Omental fat pad (tissue), 4 donors: ENCODE measurements at places on chromosomes 6 and 20.

DNA sequence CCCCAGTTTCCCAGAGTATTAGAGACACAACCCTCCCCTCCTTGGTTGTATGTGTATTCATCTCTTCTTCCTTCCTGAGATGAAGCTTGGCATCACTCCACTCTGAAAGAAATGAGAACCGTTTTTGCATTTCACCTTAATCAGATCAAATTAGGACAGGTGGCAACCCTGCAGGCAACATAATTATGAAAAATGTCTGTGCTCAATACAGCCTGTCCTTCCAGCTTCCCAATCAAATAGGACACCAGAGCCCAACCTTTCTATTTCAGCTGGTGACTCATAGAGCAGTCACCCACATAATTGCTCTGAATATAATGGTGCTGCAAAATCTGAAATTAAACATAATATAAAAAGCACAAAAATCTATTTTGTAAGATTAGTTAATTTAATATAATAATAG is 310.2 kb upstream of the AGPAT4 start:
- DNase-seq, result no peak

- DNase-seq, result peak; percentile 27
Observed at GRCh38 chr6:130697995-130698535, 129.1 kb upstream of the SMLR1 start.

GRCh38 chr20:53826597-53827291 is 233.1 kb upstream of the ZNF217 start:
- DNase-seq, result no peak

GRCh38 chr6:51737580-51738360 is 349.6 kb downstream of the PKHD1 start:
- DNase-seq, result no peak

- no peak for DNase-seq
Observed at GRCh38 chr20:51199920-51200319, 177.0 kb upstream of the KCNG1 start.

GRCh38 chr20:17709361-17710293 is 9.9 kb downstream of the BANF2 start:
- DNase-seq, result no peak

DNA sequence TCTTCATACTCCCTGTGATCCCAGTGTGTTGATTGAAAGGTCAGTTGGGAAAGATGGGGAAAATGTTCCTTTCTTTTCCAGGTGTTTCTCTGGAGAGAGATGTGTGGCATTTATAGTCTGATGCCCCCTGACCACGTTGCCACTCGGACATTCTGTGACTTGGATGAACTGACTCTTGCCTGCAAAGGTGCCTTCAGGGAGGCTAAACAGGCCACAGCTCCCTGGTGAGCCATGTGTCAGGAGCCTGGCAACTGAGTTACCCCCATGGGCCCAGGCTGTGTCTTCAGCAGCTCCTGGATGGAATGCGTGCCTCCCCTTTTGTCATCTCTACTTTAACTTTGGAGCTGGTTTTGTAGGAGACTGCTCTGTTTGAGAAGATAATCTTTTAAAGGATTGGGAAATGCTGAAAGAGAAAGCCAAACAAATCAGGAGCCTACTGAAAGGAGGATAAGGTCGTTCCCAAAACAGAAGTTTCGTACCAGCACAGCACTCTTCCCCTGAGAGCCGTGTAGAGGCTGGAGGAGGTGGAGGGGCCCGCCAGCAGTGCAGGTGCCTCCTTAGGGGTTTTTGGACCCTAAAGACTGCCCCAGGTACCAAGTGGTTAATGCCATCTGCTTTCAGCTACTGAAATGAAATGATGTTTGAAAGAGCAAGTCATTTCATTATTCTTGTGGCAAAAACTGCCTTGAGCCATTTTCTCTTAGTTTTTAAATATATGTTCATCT is 322.8 kb downstream of the ZFAND3 start:
- no peak for DNase-seq

- DNase-seq, result no peak
Observed at GRCh38 chr6:36539814-36540568, 7.3 kb downstream of the STK38 start.

DNA sequence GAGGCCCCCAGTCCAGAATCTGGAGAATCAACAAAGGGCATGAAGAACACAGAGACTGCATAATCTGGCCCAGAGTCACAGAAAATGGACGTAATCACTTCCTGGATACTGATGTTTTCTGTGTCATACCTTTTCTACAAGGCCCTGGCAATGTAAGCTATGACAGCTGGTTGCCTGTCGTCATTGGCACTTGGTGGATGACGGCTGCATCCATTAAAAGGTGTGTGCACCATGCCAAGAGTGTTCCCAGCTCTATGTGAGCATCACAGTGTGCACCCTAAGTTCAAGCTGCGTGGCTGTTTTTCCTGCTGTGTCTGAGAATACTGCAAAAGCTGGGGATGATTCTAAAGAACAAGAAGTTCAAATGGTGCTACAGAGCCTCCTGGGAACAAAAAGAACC is 275.2 kb upstream of the CNR1 start:
- DNase-seq, result no peak

GRCh38 chr6:22294301-22294700 is 2.5 kb downstream of the PRL start:
- no peak for DNase-seq

- DNase-seq, result no peak
Observed at GRCh38 chr6:123742626-123743025, 61.0 kb upstream of the NKAIN2 start.

GRCh38 chr6:107985701-107986100 is 27.7 kb upstream of the SEC63 start:
- no peak for DNase-seq

DNA sequence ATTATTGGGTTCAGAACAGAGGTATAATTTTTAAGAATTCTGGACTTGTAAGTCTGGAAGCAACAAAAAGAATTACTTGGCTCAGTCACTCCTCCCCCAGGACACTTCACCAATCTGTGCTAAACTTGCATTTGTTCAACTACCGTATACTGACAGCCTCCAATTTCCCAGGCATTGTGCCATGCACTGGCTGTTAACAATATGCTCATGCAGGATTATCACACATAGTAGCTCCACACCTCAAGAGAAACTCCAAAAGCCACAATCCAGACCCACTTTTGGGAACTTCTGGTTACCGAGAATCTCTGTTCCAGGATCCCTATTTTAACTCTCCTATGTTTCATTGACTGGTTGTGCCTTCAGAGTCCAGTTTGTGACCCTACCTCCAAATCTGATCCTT is 7.7 kb downstream of the ADGRF1 start:
- DNase-seq, result no peak

- DNase-seq, result no peak
Observed at GRCh38 chr20:62476056-62476838, 452 bp upstream of the GATA5 start.

DNA sequence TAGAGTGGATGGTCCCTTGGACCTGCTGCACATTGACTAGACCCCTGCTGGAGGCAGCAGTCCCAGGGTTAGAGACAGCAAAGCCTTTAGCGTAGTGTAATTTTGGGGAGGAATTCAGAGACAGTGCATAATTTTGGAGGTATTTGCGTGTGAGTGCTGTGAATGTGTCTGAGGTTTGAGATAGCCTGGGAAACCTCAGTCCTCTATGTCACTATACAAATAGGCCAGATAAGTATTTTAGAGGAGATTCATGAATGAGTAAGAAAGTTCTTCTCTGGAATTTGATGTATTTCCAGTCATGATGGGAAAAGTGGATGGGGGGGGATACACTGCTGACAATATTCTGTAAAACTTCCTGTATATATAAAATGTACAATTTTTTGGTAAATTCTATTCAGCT is 25.8 kb upstream of the MTRF1L start:
- DNase-seq, result no peak

DNA sequence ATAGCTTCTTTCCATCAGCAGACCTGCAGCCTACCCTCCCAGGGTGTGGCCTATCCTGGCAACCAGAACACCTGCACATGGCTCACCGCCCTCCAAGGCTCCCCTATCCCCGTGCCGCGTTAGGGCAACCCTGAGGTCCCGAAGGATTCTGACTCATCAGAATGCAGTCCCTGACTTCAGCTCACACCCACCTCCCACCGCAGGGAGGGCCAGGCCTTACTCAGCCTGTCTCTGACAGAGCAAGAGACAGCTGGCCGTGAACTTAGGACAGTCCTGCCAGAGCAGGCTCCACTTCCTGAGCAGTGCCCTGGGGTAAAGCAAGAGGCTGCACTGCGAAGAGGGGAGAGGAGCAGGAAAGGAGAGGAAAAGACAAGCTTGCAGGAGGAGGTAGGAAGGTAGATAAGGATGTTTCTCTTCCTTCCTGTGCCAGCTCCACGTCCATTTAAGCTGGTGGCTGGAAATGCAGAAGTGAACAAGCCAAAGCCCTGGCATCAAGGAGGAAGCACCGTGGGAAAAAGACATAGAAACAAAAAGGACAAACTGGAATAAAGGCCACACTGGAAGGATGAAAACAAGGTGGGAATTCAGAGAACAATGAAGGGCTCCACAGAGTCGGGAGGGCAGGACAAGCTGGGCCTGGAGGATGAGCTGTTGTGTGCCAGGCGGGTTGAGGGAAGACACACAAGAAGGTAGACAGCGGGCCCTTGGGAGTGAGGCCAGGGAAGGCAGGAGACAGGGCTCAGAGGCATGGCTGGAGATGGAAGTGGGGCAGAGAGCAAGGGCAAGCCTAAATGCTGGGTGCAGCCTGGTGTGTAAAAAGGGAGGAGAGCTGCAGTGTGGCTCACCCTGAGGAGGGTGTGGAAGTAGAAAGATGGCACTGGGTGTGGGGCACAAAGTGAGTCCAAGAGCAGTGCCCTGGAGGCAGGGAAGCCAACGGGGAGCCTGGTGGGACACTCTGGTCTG is 102.7 kb downstream of the SLC23A2 start:
- no peak for DNase-seq

- no peak for DNase-seq
Observed at GRCh38 chr20:37298190-37298939, 8.9 kb downstream of the MANBAL start.

GRCh38 chr6:11918739-11919605 is 93.1 kb upstream of the HIVEP1 start:
- no peak for DNase-seq

- DNase-seq, result no peak
Observed at GRCh38 chr6:96197241-96197640, 181.5 kb downstream of the FUT9 start.

- DNase-seq, result no peak
Observed at GRCh38 chr20:1803932-1804501, 91.2 kb upstream of the SIRPA start.

DNA sequence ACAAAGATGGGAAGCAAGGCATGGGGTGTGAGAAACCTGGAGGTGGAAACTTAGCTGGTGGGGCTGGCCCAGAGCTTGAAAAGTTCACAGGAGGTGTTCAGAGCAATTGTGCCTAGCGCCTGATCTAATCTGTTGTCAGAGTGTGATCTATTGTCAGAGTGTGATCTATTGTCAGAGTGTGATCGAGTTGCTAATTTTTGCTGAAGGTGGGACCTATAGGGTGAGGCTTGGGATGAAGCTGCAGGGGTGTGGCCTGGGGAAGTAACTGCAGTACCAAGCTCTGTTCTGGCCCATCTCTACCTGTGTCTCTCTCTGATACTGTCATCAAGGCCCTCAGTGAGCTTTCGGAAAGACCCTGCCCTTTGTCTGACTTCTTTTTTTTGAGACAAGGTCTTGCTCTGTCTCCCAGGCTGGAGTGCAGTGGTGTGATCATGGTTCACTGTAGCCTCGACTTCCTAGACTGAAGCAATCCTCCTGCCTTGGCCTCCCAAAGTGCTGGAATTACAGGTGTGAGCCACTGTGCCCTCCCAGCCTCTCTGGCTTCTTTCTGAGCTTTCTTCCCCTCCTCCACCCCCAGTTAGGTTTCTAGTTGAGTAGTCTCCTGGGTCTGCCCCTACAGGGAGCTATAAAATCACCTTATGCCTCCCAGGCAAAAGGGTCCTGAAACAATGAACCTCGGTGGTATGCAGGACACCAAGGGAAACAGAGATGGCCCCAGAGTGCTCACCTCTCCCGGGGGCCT is 150.8 kb upstream of the RNF24 start:
- DNase-seq, result no peak

GRCh38 chr6:77366798-77367197 is 96.5 kb downstream of the HTR1B start:
- no peak for DNase-seq

DNA sequence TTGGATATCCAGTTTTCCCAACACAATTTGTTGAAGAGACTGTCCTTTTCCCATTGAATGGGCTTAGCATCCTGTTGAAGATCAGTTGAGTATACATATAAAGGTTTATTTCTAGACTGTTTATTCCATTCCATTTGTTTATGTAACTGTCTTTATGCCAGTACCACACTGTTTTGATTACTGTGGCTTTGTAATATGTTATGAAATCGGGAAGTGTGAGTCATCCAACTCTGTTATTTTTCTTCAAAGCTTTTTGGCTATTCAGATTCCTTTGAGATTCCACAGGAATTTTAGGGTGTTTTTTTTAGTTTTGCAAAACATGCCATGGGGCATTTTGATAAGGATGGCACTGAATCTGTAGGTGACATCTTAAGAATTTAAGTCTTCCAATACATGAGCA is 188.3 kb downstream of the BMP7 start:
- no peak for DNase-seq

DNA sequence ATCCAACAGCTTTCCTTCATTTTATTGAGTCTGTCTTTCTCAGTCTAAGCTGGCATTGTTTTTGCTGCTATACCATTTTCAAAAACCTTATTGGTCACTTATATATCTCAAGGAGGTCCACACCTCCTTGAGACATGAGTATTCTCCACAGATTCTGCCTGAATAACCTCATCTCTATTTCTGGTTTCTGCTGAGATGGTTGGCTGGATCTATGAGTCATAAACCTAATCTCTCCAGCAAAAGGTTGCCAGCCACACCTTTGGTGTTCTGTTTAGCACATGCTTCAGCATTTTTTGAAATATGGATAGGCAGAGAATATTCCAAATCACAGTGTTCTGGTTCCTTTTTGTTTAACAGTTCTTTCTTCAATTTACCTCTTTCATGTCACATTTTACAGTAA is 40.8 kb upstream of the TMEM244 start:
- DNase-seq, result no peak

- DNase-seq, result no peak
Observed at GRCh38 chr6:97925504-97925903, 642.5 kb upstream of the MMS22L start.

DNA sequence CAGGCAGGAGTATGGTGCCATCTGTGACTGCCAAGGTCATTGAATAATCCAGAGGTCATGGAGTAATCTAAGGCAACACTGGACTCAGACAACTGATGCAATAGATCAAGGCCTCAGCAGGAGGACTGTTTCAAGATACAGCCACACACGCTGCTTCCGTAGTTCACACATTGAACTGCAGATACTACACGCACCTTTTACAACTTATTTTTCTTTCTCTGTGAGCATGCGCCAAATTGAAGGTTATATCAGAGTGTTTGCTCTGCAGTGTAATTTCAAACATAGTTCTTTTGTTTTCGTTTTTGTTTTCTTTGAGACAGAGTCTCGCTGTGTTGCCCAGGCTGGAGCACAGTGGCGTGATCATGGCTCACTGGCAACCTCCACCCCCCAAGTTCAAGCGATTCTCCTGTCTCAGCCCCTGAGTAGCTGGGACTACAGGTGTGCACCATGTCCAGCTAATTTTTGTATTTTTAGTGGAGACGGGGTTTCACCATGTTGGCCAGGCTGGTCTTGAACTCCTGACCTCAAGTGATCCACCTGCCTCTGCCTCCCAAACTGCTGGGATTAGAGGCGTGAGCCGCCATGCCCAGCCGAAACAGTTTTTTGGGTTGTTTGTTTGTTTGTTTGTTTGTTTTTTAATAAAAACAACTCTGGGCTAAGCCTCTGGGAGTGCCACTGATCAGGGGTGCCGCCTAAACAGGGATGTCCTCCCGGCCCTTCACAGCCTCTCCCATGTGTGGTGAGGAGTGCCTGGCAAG is 96.6 kb upstream of the NAA20 start:
- no peak for DNase-seq
